BJ (cell line): ENCODE measurements at places on chromosomes 11 and 22.

- DNase-seq: no peak
These were observed 899.6 kb upstream of the ANO3 start for GRCh38 chr11:25432376-25432775.

GRCh38 chr22:31609716-31610115 lies 52.3 kb downstream of the PISD start:
- DNase-seq: no peak

GRCh38 chr11:30023074-30023473 lies 6.2 kb upstream of the KCNA4 start:
- no peak for DNase-seq

DNA sequence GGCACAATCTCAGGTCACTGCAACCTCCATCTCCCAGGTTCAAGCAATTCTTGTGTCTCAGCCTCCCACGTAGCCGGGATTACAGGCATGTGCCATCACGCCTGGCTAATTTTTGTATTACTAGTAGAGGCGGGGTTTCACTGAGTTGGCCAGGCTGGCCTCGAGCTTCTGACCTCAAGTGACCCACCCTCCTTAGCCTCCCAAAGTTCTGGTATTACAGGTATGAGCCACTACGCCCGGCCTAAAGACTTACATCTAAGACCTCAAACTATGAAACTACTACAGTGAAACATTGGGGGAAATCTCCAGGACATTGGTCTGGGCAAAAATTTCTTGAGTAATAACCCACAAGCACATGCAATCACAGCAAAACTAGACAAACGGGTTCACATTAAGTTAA lies 13.8 kb upstream of the FAM181B start:
- no peak for DNase-seq

DNA sequence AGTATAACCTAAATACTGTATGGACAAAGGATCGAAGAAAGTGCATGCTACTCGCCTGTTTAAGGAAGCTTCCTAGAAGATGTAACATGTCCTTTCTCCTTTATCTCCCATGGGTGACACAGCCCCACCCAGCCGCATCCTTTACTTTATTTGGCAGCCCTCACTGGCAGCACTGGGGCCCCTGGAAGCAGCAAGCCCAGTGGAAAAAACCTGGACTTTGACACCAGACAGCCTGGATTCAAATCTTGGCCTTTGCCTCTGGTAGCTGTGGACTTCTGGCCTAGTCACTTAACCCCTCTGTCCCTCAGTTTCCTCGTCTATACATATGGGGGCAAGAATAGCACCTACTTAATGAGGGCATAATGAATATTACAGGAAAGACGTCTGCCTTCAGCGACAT lies 67.1 kb downstream of the MYEOV start:
- no peak for DNase-seq

GRCh38 chr22:40220316-40221054 lies 42.8 kb downstream of the TNRC6B start:
- no peak for DNase-seq

- no peak for DNase-seq
These were observed 31.9 kb upstream of the FAM181B start for GRCh38 chr11:82765466-82766034.

DNA sequence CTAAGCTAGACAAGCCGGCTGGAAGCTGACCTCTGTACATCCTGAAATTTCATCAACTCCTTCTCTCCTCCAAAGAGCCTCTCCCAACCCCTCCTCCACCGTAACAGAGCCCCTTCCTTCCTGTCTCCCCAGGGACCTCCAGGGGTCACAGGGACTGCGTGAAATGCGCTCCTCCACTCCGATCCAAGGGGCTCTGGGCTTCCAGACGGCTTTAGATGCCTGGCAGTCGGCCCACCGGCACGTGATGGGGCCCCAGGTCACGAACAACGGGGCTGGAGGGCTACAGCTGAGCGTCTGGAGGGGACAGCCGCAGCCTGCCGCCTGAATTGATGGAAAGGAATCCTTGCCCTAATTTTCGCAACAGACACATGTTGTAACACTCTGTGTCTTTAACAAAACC lies 264.1 kb downstream of the MN1 start:
- no peak for DNase-seq

- DNase-seq: peak; percentile 50
These were observed 22.2 kb upstream of the CCDC34 start for GRCh38 chr11:27385245-27385644.

- no peak for DNase-seq
These were observed 55.0 kb upstream of the EMID1 start for GRCh38 chr22:29150701-29151100.

- no peak for DNase-seq
These were observed 55.8 kb downstream of the ELMOD1 start for GRCh38 chr11:107646783-107647182.

DNA sequence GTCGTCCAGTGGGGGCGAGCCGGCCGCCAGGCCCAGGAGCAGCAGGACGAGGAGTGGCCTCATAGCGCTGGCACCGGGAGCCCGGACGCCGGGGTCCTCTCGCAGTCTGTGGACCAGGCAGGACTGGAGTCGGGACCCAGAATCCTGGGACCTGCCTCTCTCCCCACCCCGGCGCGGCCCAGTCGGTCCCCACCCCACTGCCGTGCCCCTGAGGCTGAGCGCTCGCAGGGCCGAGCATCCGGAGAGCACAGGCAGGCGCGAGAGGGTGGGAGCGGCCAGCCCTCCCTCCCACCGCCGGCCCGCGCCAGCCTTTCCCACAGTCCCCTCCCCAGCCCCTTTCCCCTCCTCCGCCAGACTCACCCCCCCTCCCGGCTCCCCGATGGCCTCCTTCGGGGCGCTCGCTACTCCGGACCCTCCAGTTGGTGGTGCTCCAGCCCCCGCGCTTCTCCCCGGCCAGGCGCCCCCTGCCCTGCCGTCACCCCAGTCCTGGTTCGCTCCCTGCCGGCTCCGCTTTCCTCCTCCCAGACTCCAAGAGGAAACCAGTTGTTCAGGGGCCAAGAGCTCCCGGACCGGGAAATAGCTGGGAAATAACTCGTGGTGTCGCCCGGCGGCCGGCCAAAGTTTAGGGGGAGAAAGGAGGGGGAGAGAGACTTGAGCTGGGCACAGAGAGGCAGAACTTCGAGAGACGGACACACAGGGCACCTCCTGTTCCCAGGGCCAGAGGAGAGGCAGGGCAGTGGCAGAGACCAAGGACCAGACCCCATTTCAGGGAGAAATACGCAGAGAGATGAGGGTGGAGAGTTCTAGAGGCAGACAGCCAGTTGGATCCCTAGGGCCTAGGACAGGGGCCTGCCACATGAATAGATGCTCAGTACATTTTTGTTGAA lies at the start of gene C1QTNF5:
Gene C1QTNF5, minus strand, starts transcription at position 549 of the 887 bp plus-strand sequence. Its CDS starts 486 bp downstream, at position 63.
- DNase-seq: no peak

DNA sequence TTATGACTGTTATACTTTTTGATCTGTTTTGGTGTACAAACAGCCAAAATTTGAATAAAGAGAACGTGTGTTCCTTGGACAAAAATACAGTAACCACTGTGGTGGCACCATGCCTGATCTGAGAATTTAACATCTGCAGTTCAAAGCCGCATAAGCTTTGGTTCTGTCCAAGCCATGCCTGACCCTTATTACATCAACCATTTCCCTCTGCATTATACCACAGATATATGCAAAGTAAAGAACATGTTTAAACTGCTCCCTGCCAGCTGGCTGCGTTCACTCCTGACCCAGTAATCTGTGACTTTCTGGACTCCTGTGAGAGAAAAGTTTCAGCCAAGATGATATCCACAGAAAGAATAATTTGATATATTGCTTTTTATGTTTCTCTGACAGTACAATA lies 890.5 kb upstream of the ANO3 start:
- no peak for DNase-seq

GRCh38 chr11:709109-709997 lies 3.3 kb downstream of the EPS8L2 start:
- no peak for DNase-seq

GRCh38 chr11:79182794-79183193 lies 258.0 kb downstream of the TENM4 start:
- peak; percentile 81 for DNase-seq

DNA sequence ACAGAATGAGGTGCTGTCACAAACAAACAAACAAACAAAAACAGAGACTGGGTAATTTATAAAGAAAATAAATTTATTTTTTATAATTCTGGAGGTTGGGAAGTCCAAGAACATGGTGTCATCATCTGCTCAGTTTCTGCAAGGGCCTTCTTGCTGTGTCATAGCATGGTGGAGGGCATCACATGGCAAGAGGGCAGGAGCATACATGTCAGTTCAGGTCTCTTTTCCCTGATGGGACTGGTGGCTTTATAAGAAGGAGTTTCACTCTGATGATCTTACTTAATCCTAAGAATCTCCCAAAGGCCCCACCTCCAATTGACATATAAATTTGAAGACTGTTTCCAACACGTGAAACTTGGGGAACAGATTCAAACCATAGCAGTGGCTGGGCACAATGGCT lies 135.7 kb downstream of the NECTIN1 start:
- DNase-seq: no peak

- DNase-seq: no peak
These were observed 17.4 kb downstream of the AMOTL1 start for GRCh38 chr11:94785509-94785908.

GRCh38 chr22:23187871-23188700 lies 7.8 kb downstream of the BCR start:
- no peak for DNase-seq

DNA sequence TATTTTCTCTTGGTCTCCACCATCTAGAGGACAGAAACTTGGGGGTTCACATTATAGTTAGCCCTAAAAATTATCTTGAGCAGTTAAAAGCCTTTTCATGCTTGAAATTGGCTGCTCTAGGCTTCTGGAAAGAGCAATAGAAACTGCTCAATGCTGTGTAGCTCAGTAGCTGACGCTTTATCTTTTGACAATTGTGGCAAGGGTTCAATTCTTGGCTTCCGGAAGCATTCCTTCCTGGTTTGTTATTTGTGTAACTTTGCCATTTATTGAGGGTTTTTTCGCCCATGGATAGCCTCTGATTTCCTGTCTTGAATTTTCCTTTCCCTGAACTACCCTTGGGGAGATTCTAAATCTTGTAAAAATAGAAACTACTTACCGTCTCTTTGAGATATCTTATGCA lies 10.3 kb upstream of the OR56A1 start:
- no peak for DNase-seq

GRCh38 chr11:75642402-75643113 lies 26.3 kb downstream of the MAP6 start:
- no peak for DNase-seq

DNA sequence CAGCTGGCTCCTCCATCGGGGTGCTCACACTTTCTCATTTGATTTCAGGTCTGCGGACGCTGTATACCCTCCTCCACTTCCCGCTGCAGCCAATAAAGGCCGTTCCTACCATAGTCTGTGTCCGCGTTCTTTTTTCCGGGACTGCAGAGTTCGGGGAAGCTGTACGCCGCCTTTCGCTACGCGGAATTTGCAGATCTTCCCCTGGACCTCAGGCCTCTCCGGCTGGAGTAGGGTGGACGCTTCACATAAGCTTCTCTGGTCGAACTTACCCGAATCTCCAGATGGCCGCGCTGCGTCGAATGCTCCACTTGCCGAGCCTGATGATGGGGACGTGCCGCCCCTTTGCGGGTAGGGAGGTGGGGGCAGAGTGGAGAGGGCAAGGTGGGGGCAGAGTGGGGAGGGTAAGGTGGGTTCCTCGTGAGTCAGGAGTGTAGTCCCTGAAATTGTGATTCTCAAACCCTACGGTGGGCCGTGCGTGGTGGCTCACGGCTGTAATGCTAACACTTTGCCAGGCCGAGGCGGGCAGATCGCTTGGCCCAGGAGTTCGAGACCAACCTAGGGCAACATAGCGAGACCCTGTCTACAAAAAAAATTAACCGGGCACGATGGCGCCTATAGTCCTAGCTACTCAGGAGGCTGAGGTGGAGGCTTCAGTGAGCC lies 617 bp downstream of the CSKMT start:
- DNase-seq: no peak

DNA sequence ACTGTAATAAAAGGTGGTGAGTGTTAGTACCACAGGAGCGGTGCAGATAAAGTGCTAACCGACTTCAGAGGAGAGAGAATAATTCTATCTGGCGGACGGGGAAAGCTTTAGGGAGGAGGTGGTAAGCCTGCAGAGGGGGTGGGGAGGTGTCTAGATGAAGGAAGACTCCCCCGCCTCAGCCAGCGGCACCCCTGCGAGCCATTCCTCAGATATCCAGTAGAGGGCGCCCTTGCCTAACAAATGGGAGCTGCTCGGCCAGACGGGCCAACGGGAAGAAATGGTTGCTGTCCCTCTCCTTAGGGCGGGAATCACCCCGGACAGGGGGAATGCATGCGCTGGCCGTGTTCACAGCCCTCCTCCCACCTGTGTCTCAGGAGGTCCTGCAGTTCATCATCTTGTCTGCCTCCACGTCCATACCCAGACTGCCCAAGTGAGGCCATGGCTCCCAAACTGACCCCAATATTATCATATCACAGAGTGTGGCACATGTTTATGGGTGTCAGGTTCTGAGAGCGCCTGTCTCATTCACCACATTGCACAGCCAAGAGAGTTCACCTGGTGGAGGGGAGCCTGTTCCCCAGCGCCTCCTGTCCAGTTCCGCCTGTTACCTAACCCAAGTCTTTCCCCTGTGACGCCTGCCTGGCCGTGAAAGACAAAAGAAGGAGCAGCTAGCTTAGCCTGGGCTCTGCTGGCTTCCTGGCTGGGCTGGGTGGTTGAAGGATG lies 85.5 kb downstream of the ST3GAL4 start:
- no peak for DNase-seq

DNA sequence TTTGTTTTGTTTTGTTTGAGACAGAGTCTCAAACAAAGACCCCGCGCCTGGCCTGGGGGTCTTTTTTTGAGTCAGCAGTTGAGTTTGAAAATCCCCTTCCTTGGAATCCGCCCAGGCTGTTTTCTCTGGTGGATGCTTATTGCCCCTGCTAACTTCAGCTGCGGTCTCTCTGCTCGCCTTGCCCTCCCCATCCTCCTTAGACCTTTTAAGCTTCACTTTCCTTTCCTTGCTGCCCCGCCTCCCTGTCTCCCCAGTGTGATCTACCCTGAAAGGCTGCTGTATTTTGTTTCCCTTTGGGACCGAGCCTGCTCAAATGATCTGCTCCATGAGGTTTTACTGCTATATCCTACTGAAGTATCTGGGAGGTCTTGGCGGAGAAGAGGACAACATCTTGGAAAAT lies 2.5 kb downstream of the USP18 start:
- DNase-seq: no peak

GRCh38 chr11:108965306-108966001 lies 300.6 kb downstream of the DDX10 start:
- DNase-seq: no peak
